ENCODE measurements at places on chromosomes 2 and 18.
A peak's percentile ranks its signal among the peaks of the same experiment; 100 is the strongest.

DNA sequence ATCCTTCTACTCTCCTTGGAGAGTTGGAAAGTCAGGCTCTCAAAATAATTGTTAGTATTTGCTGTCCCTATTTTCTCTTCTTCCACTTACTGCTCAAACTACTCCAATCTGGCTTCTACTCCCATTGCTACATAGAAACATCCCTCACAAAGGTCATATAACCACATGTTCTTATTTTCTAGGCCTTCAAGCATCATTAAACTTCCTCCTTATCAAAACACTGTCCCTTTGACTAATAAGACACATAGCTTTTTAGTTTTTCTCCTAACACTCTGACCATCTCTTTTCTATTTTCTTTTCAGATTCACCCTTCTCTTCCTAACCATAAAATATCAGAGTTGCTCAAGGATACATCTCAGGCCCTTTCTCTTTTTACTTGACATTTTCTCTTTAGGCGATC, 148.3 kb downstream of the MBD2 start:
- DNase-seq = no peak

DNA sequence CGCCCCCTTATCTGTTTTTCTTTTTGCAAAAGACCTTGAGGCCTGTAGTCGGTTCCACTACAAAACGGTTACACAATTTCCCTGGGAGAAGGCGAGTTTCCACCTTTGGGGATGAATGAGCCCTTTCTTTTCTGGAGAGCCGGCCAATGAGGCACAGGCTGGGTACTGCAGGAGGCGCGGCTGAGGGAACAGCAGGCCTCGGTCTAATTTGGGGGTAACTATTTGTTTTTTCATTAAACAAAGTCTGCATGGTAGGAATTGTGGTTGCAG, 129.2 kb downstream of the MYCN start:
- DNase-seq = no peak

GRCh38 chr18:27206411-27206810, 21.3 kb upstream of the CHST9 start:
- DNase-seq = no peak

- DNase-seq = no peak
Observed at GRCh38 chr2:137133225-137133624, 367.9 kb downstream of the THSD7B start.

GRCh38 chr2:168895771-168896170, 5.3 kb upstream of the G6PC2 start:
- no peak for DNase-seq

- no peak for DNase-seq
Observed at GRCh38 chr2:187594801-187595200, 40.6 kb upstream of the TFPI start.

DNA sequence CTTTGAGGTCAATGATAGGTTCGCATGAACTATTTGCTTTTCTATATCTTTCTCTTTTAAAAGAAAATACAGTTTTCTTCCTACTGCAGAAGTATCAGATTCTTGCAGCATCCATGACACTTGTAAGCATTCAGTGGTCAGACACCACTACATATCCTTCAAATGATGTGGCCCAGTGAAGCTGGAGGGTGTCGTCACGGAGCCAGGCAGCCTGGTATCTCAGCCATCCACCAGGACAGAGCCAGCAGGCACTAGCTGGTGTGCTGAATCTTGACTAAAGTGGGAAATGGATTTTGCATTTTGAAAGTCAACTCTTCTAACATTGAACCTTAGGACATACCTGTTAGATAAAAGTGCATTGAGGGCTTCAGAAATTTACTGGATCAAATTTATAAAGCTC, 5.4 kb downstream of the KLHL14 start:
- no peak for DNase-seq

DNA sequence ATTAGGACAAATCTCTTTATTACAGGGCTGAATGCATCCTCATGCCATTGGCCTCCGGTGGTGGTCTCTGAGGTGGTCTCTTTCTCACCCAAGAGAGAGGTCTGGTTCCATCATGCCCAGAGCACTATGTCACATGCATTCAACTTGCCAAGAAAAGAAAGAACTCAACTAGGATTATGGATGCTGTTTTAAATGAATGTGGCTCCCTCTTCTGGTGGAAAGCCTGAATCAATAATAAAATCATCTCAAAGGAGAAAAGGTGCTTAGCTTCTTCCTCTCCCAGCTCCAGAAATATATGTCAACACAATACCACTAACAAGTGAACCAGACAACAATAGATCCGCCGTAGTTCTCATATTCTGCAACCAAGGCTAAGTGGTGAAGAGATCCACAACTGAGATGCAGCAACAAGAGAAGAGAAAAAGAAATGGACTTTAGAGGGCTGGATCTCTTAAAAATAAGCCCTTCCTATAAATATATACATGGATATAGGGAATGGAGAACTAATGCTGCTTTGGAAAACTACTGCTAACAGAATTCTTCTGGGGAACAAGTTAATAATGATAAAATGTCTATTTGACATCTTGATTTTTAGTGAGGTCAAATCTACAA, 396.8 kb downstream of the NCKAP5 start:
- DNase-seq = no peak

- no peak for DNase-seq
Observed at GRCh38 chr2:72627083-72627482, 198.8 kb downstream of the EXOC6B start.

GRCh38 chr18:48065601-48065995, 135.1 kb upstream of the SMAD2 start:
- DNase-seq = no peak

GRCh38 chr2:17821535-17822444, 5.5 kb downstream of the MSGN1 start:
- DNase-seq = no peak

GRCh38 chr2:99677814-99678213, 188.0 kb upstream of the REV1 start:
- DNase-seq = no peak

- no peak for DNase-seq
Observed at GRCh38 chr2:1497122-1497611, 83.9 kb downstream of the TPO start.

DNA sequence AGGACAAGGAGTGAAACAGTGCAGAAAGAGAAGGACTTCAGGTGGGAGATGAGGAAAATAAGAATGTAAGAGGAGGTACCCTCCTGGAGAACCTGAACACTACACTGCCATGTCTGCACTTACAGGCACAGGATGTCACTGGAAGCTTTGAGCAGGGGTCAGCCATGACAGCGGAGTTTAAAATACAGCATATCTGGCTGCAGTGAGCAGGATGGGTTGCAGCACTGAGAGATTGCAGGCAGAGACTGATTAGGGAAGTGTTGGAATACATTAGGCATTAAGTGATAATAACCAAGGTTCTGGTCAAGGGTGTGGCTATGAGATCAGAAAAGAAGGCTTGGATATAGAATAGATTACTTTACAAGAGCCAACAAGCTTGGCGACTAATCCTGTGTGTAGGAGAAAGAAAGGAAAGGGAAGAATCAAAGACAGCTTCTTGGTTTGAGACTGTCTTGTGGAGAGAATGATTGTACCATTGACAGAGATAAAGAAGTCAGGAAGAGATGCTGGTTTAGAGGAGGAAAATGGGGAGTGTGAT, 171.1 kb upstream of the RBMS1 start:
- no peak for DNase-seq

- no peak for DNase-seq
Observed at GRCh38 chr2:231181860-231182512, 16.4 kb upstream of the ARMC9 start.

- DNase-seq = no peak
Observed at GRCh38 chr2:74632939-74633312, 15.2 kb downstream of the M1AP start.

DNA sequence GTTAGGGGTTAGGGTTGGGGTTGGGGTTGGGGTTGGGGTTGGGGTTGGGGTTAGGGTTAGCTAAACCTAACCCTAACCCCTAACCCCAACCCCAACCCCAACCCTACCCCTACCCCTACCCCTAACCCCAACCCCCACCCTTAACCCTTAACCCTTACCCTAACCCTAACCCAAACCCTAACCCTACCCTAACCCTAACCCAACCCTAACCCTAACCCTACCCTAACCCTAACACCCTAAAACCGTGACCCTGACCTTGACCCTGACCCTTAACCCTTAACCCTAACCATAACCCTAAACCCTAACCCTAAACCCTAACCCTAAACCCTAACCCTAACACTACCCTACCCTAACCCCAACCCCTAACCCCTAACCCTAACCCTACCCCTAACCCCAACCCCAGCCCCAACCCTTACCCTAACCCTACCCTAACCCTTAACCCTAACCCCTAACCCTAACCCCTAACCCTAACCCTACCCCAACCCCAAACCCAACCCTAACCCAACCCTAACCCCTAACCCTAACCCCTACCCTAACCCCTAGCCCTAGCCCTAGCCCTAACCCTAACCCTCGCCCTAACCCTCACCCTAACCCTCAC, 24.1 kb upstream of the RABL2A start:
- peak; percentile 4 for DNase-seq

- no peak for DNase-seq
Observed at GRCh38 chr2:225590932-225591331, 191.4 kb downstream of the NYAP2 start.

DNA sequence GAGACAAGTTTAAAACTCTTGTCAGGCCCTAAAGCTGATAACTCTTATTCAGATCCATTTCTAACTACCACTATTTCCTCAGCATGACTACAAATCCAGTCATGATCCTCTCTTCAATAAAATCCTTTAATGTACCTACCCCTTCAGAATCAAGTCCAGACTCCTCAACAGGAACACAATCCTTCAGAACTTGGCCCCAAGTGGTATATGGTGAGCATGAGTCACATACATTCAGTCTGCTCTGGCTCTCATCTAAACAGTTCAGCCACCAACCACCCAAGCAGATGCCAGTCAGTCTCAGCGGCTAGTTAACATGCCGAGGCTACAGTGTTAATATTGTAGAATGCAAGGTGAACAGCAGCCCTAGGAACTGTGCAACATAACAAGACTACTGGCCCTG, 9.7 kb downstream of the LMAN2L start:
- no peak for DNase-seq
